ENCODE measurements at places on chromosomes 7 and 10. TPM values are rescaled to one million over a fixed set of nuclear protein-coding genes. Genes with fewer than 3 reads are reported as not detected.

- H3K4me3 ChIP-seq = no peak overlapping the region
- peaks cover 15% of the 10 kb centered on the region for H3K4me1 ChIP-seq
- H3K27me3 ChIP-seq = no peaks in the 10 kb centered on the region
- no peak overlapping the region for H3K27ac ChIP-seq
- peak; percentile 49 for DNase-seq
Measured at GRCh38 chr10:119337796-119338432, 130.5 kb downstream of the GRK5 start.

The GBX1 gene
- not detected for total RNA-seq

The MAT1A gene
- total RNA-seq = not detected

The CTAGE15 gene
- not detected for total RNA-seq
